ENCODE measurements at places on chromosomes 3 and 15.

DNA sequence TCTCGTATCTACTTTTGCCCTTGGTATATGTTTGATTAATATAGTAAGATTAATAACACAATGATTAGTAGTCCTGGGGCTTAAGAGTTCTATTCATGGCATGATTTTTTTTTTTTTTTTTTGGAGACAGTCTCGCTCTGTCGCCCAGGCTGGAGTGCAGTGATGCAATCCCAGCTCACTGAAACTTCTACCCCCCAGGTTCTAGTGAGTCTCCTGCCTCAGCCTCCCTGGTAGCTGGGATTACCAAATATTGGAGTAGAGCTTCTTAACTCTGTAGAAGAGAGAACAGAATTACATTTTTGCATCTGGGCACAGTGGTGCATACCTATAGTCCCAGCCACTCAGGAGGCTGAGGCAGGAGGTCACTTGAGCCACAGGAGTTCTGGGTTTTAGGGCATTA, 58.9 kb downstream of the RAB7A start:
- ATAC-seq, result no peak

- ATAC-seq, result no peak
Observed at GRCh38 chr3:183018421-183019192, 38.3 kb upstream of the DCUN1D1 start.

- no peak for ATAC-seq
Observed at GRCh38 chr3:196222876-196223595, 6.7 kb downstream of the SLC51A start.

GRCh38 chr3:160180581-160181216, 44.5 kb upstream of the C3orf80 start:
- peak; percentile 62 for ATAC-seq

- peak; percentile 45 for ATAC-seq
Observed at GRCh38 chr3:74443102-74443501, 171.4 kb downstream of the CNTN3 start.

- no peak for ATAC-seq
Observed at GRCh38 chr3:167837466-167837865, 101.9 kb downstream of the SERPINI1 start.

DNA sequence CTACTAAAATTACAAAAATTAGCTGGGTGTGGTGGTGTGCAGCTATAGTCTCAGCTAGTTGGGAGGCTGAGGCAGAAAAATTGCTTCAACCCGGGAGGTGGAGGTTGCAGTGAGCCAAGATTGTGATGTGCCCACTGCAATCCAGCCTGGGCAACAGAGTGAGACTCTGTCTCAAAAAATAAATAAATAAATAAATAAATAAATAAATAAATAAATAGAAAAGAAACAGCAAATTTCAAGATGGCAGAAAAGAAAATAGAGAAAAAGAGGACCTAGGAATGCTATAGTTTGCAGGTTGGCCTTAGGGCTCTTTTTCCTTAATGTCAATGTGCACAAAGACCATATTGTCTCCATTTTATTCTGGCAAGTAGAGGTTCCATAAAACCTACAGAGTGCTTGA, 28.2 kb downstream of the IQCF6 start:
- ATAC-seq, result no peak
